ELR (cell line): ENCODE measurements at places on chromosomes 5 and 9.

GRCh38 chr5:105952875-105953274, 1717.9 kb downstream of the EFNA5 start:
- no peak for DNase-seq

DNA sequence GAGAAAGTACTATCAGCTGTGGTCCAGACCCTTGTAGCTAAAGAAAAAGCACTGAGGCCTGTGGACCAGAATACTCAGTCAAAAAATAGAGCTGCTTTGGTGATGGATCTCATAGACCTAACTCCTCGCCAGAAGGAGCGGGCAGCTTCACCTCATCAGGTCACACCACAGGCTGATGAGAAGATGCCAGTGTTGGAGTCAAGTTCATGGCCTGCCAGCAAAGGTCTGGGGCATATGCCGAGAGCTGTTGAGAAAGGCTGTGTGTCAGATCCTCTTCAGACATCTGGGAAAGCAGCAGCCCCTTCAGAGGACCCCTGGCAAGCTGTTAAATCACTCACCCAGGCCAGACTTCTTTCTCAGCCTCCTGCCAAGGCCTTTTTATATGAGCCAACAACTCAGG, 8.9 kb downstream of the RAB24 start:
- DNase-seq, result no peak

DNA sequence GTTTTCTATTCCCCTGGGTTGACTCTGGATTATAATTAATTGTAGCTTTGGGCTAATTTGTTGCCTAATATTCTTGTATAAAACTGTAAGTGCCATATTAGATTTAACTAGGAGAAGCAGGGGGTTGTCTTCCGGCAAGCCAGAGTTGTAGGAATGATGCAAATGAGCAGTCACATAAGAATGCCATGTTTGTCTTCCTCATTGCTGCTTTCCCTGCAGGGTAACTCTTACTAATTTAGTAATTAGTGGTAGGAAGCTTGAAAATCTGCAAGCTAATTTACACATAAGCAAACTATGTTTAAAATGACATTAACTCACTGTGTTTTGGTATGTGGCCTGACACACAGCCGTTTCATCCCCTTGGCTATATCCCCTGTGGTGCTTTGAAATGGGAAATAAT, 527.8 kb downstream of the KCTD16 start:
- peak; percentile 18 for DNase-seq

DNA sequence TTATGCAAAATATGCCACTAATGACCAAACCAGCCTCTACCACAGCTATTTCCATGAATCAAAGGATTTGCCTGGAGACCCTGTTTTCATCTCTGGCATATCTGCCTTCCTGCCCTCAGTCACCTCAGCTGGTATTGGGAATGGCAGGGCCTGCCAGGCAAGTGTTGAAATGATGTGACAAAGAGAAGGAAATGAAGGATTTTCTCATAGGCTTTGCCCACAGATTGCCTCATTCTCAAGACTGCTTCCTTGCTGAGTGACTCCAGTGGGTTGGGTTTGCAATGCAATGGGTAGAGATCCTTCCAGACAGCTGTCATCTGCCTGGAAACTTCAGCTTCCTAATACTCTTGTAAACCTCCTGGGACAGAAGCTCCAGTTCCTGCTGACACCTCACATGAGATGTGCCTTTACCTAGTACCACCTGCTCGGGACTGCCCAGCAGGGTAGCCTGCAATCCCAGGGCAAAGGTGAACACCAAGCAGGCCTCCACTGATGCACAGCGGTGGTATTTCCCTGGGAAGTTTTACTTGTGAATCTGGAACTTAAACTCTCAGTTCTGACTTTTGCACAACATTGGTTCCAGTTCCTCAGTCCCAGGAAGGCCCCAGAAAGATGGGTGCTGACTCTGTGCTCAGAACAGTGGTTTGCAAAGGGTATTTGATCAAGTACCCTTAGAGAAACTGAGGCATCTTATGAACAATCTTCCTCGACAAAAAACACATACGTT, 64.8 kb upstream of the SLC1A1 start:
- no peak for DNase-seq

DNA sequence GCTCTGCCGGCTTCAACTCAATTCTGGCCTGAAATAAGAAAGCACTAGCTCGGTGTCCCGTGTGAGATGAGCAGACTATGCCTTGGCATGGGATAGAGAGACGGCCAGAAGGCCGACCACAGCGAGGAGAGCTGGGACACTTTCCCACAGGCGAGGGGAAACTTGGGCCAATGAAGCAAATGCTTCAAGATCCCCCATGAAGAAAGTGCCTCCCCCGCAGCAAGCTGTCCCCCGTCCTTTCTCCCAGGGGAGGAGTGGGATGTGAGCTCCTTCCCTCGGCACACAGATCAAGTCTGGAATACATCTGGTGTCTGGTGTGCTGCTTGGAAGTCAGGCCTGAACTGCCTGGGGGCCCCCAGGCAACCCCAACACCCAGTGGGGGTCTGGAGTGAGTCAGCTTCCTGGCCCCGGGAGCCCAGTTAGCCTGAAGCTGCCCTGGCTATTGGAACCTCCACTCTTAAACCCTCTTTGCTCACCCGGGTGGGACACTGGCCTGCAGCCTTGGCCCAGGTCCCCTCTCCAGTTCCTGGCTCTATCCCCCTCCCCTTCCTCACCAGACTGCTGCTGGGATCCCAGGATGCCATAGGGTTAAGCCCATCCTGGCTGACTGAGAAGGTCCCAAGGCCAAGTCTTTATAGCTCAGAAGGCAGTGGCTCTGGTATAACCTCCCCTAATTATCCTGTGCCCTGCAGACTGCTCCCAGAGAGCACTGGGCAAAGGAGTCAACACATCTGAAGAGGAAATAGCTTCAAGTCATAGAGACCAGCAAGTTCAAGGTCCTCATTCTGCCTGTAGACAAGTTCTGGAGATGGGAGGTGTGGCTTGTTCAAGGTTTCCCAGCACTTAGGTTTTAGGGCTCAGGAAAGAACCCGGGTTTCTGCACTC, 205.3 kb downstream of the TTLL11 start:
- peak; percentile 81 for DNase-seq

GRCh38 chr9:38747941-38748340, 28.0 kb upstream of the FAM240B start:
- DNase-seq, result no peak

DNA sequence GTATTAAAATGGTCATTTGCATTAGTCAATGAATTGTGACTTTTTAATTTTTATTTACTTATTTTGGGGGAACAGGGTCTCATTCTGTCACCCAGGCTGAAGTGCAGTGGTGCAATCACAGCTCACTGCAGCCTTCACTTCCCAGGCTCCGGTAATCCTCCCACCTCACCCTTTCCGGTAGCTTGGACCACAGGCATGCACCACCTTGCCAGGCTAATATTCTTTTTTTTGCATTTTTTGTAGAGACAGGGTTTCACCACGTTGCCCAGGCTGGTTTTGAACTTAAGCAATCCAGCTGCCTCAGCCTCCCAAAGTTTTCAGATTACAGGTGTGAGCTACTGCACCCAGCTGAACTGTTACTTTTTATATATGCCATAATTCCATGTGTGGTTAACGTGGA, 143.4 kb downstream of the FBXL17 start:
- DNase-seq, result no peak

- DNase-seq, result no peak
Measured at GRCh38 chr5:107687937-107688336, 17.2 kb upstream of the EFNA5 start.

- no peak for DNase-seq
Measured at GRCh38 chr9:107281184-107281583, 1.9 kb upstream of the RAD23B start.

DNA sequence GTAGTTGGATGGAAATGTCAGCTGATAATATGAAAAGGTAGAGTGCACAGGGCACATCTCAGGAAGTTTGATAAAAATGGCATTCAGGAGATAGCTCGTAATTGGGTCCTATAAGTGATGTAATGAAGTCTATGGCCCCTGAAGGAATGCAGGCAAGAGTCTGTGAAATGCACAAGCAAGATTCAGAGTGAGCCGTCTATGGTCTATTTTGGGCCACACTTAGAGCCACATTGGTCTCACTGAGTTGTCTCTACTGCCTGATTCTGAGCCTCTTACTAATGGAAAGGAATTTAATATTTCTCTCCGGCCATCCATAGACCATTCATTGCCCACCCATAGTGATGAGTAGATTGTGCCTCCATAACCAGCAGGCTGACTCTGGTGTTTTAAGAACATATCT, 111.3 kb upstream of the KCNN2 start:
- DNase-seq, result no peak

GRCh38 chr9:35029852-35030251, 40.3 kb downstream of the DNAJB5 start:
- DNase-seq, result no peak

DNA sequence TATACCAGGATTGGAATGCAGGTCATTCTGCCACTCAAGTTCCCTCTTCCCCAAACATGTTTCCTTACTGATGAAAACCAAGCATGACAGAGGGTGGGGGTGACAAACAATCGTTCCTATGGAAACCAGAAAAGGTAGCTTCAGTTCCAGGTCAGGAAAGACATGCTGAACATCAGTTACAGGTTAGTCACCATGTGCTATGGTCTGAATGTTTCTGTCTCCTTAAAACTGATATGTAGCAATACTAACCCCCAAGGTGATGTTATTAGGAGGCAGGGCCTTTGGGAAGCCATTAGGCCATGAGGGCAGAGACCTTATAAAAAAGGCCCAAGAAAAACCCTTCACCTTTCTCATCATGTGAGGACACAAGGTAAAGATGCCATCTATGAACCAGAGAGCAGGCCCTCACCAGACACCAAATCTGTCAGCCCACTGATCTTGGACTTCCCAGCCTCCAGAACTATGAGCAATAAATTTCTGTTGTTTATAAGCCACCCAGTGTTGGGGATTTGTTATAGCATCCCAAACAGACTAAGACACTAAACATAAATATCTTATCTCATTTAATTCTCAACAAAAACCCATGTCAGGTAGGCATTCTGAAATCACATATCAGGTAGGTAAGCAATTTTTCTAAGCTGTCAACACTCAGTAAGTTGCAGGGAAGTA, 15.7 kb upstream of the SH3RF2 start:
- no peak for DNase-seq

- DNase-seq, result no peak
Measured at GRCh38 chr9:95499046-95499676, 17.6 kb downstream of the PTCH1 start.

DNA sequence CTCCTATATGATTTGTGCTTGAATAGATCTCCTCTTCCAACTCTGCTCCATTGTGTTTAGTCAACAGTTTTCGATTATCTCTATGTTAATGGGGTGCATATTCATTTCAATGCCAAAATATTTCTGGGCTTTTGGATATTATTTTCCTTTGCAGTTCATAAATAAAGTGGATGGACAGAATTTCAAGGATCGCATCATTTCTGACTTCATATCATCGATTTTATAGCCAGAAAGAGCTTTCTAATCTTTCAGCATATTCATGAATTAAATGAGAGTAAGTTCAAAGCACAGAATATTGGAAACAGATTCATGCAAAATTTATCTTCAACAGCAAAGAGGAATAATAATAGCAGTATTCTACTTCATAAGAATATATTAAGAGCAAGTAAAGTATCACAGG, 60.0 kb upstream of the MINAR2 start:
- no peak for DNase-seq

GRCh38 chr5:168303393-168304025, 12.1 kb downstream of the WWC1 start:
- DNase-seq, result peak; percentile 43

DNA sequence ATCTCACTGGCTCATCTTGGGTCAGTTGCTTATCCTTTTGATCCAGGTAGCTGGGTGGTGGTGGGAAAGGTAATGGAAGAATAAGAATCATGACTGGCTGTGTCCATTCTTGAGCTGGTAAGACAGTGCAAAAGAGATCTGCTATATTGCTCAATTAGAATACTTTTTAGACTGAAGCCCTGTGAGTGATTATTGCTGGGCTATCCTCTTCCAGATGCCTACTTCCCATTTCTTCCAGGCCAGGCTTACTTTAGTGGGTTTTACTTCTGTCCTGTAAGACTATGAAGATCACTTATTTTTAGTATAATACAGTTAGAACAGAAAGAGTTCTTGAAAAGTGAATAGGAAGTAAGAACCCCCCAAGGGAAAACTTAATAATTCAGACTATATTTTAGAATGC, 7.2 kb downstream of the MARCHF6 start:
- no peak for DNase-seq

- no peak for DNase-seq
Measured at GRCh38 chr5:103308774-103309173, 50.2 kb downstream of the MACIR start.

DNA sequence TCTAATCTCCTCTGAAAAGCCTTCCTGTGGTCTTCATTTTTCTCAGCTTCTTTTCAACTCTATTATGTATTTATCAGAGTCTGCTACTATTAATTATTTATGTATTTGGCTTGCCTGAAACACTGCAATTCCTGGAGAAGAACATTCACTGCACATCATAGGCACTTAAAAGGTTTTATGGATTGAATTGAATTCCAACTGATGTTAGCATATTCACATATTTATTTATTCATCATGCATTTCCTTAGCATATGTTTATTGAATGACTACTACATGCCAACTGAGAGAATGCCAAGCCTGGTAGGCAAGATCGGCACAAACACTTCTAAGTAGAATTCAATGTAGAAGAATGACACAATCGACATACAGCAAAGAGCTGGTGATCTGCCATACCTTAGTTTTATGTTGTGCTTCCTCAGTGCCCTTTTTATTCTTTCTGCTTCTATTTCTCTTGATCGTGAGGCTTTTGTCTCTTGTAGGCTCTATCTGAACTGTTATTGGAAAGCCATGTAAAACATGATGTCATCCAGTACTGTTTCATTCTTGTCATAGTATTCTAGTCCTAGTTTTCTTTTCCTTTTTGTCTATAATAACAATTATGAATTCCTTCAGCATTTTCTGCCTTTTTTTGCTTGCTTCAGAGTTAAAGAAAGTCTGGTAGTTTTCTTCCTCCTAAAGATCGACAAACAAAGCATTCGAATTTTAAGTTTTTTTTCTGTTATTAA, 454.2 kb downstream of the TLE4 start:
- no peak for DNase-seq

GRCh38 chr9:34218446-34218845, 39.6 kb downstream of the UBAP1 start:
- no peak for DNase-seq

DNA sequence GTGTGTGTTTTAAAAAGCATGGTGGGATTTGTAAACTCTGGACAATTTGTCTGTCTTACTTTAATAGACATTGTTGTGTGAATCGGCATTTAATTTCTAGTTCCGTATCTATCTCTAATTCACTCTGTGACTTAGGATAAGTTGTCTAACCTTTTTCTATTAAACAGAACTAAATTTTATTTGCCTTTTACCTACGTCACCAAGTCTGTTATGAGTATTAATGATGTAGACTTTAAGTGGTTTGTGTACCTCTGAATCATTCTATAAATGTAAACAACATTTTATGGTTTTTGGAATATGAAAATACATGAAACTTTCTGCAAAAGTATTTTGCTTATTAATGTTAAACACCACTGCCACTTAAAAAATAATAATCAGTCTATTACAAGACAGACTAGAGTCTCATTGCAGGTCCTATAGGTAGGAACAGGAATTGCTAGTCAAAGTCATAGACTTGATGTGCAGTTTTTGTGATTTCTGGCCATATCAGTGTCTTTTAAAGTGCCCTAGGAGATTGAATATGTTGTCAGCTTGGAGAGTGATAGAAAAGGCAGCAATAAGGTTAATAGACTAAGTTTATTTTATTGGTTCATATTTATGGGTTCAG, 5.6 kb downstream of the RBM27 start:
- peak; percentile 36 for DNase-seq

- no peak for DNase-seq
Measured at GRCh38 chr5:133499895-133500294, 112.4 kb downstream of the FSTL4 start.
